ENCODE measurements at places on chromosomes 13 and 19. TPM values are rescaled to one million over a fixed set of nuclear protein-coding genes. Genes with fewer than 3 reads are reported as not detected.

IGFL1 gene
- total RNA-seq: not detected

GGACT gene
- total RNA-seq: 8.6 TPM

TGFB1 gene
- total RNA-seq: 13.7 TPM

HDGFL2 gene
- total RNA-seq: 41.7 TPM

OR7C1 gene
- not detected for total RNA-seq

MYO1F gene
- 0.22 TPM for total RNA-seq

TNPO2 gene
- 44.4 TPM for total RNA-seq
